ENCODE measurements at places on chromosomes 2 and 18. TPM values are rescaled to one million over a fixed set of nuclear protein-coding genes. Genes with fewer than 3 reads are reported as not detected.

- no peaks in the 10 kb centered on the region for H3K36me3 ChIP-seq
- H3K4me1 ChIP-seq = peaks cover 18% of the 10 kb centered on the region
- no peaks in the 10 kb centered on the region for H3K27me3 ChIP-seq
- no peak for DNase-seq
- H3K4me3 ChIP-seq = no peak overlapping the region
Observed at GRCh38 chr2:17644997-17645720, 104.7 kb downstream of the VSNL1 start.

GRCh38 chr2:157254041-157254440 lies 3.5 kb upstream of the GALNT5 start:
- no peaks in the 10 kb centered on the region for H3K4me1 ChIP-seq
- no peaks in the 10 kb centered on the region for H3K27me3 ChIP-seq
- no peak overlapping the region for H3K27ac ChIP-seq
- no peaks in the 10 kb centered on the region for H3K36me3 ChIP-seq

DNA sequence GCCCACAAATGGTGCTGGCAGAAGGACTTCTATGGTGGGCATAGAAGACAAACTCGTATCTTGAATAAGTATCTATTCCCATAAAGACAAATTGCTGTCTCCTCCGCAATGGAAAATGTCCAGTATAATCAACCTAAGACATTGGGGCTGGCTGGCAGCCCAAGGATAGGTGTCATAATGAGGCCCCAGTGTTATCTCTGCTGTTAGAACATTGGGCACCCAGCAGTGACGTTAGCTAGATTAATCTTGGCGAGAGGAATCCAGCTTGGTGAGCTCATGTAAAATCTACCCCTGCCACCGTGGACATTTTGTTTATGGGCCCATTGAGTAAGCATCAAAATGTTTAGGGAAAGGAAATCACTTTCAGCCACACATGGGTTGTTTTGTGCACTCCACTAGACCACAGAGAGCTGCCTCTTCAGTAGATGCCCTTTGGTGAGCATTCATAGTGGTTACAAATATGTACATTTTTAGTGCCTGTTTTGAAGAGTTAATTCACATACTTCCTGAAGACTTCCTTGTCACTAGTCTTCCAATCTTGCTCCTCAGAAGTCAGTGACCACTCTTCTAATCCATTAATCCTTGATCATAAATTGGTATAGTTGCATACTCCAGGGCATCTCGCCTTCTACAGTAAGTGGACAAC lies 48.2 kb upstream of the KDM3A start:
- no peak for DNase-seq
- H3K27me3 ChIP-seq = no peaks in the 10 kb centered on the region
- no peak overlapping the region for H3K27ac ChIP-seq

DNA sequence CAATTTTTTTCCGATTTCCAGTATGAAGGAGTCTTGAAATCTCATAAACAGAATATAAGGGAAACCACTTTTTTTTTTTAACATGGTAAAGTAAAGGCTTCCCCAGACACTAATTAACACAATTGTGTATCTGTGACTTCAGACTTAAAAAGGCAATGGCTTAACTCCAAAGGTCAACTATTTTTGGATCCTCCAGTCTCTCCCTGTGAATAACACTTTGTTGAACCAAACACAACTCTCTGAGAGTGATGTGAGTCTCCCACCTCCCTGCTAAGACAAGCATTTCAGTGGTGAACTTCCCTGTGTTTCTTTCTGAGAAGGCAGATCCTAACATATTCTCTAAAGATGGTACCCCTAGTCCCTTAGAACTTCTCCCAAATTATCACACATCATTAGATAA lies 219.6 kb upstream of the RBBP8 start:
- DNase-seq = no peak
- H3K36me3 ChIP-seq = no peaks in the 10 kb centered on the region
- no peak overlapping the region for H3K4me3 ChIP-seq
- no peak overlapping the region for H3K27ac ChIP-seq
- no peaks in the 10 kb centered on the region for H3K27me3 ChIP-seq
- peaks cover 17% of the 10 kb centered on the region for H3K4me1 ChIP-seq

TUBB8B gene
- total RNA-seq = not detected
